Naive thymus-derived CD4-positive, alpha-beta T cell (primary cell): ENCODE measurements at places on chromosomes 6 and 20. TPM values are rescaled to one million over a fixed set of nuclear protein-coding genes. Genes with fewer than 3 reads are reported as not detected.

DNA sequence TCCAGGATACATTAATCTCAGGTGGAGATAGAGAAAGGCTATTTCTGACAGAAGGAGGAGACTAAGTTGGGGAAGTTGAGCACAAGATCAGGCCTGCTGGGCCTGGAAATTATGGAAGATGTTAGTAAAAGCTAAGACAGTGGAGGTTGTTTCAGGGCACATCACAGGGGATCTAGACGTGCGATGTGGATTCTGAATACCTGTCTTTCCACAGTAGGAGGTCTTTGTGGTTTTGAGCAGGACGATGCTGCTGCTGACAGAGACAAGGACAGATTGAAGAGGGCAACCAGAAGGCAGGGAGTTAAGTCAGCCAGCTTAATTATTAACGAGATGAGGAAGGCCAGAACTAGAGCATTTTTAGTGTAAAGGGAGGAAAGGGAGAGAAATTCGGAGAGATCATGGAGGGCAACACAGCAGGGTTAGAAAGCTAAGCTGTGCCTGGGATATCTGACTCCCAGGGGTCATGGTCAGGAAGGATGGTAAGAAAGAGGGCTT, 384.9 kb downstream of the MAFB start:
- no peak for DNase-seq

GRCh38 chr6:84953111-84953755, 188.8 kb upstream of the TBX18 start:
- DNase-seq, result no peak

SNX3 gene
- polyA plus RNA-seq, result 216 TPM

DNA sequence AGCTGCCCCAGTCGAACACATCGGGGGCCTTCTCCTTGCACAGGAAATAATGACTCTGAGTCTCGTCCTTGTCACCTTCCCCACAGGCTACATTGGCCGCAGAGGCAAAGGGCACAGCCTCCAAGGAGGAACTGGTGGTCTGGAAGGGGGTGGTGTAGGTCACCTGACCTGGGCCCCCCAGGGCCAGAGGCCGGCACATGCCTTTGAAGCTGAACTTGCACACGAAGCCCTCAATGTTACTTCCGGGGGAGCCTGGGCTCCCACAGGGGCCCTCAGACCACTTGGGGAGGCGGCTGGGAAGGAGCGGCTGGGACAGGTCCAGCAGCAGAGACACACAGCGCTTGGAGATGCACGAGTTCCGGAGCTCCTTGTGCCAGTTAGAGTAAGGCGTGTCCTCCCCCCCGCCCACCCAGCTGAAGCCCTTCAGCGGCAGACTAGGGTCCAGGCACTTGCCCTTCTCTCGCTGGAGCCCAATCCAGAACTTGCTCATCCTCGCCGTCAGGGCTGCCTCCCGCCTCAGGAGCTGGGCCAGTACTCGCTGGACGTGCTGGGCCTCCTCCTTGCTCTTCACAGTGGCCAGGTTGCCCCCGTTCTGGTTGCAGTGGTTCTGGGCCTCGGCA, 578 bp downstream of the CD93 start:
- DNase-seq, result no peak

GRCh38 chr6:16985513-16986284, 116.2 kb upstream of the STMND1 start:
- no peak for DNase-seq

DNA sequence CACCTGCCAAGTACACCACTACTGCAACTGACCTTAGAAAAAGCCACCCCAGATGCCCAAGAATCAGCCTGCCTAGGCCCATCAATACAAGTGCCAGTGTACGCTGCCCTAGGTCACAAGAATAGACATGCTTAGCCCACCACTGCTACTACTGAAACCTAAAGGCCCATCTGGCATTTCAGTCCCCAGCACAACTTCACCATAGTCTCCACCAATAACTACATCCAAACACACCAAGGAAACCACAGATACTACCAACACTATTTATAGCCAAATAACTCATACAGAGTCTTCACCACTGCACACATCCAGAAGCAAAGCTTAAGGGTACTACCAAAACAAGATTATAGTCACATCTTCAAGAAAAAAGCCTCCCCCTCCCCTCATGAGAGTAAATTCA, 28.2 kb downstream of the TREML4 start:
- DNase-seq, result no peak

- DNase-seq, result no peak
Observed at GRCh38 chr6:41174610-41175009, 11.7 kb upstream of the TREM2 start.

DNA sequence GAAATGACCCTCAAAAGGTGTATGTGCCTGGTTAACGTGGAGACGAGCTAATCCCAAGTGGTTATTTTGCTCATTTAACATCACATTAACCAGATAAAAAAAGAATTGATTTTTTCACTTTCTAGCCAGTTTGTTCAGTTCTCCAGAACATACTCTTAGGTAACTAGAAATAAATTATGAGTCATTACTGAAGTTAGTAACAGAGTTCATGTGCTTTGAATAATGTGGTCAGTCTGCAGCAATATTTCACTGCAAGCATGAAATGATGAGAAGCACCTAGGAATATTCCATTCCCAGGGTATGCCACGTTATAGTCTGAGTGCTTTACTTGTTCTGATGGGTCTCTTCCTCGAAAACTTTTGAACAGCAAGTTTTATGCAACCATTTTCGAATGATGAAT, 138.3 kb upstream of the INSM1 start:
- no peak for DNase-seq
